Mesothelial cell of epicardium (in vitro differentiated cells): ENCODE measurements at places on chromosomes 4 and X. TPM values are rescaled to one million over a fixed set of nuclear protein-coding genes. Genes with fewer than 3 reads are reported as not detected.

SOD3 gene
- 5.7 to 6.5 TPM (median 5.8 TPM) in 3 replicates for total RNA-seq

MXRA5 gene
- 131 to 139 TPM (median 134 TPM) in 3 replicates for total RNA-seq

SHROOM4 gene
- 15.1 to 15.4 TPM (median 15.4 TPM) in 3 replicates for total RNA-seq

GRCh38 chr4:48667148-48667547, 112.9 kb downstream of the FRYL start:
- H3K27ac ChIP-seq, result no peak overlapping the region
- no peak for DNase-seq
- peaks cover 16% of the 10 kb centered on the region for H3K36me3 ChIP-seq
- H3K27me3 ChIP-seq, result no peaks in the 10 kb centered on the region
- H3K4me1 ChIP-seq, result no peaks in the 10 kb centered on the region

- H3K36me3 ChIP-seq, result peaks cover 2% of the 10 kb centered on the region
- no peaks in the 10 kb centered on the region for H3K27me3 ChIP-seq
- H3K4me3 ChIP-seq, result no peak overlapping the region
- H3K27ac ChIP-seq, result no peak overlapping the region
- DNase-seq, result no peak
- H3K4me1 ChIP-seq, result peaks cover 31% of the 10 kb centered on the region
Measured at GRCh38 chrX:151873096-151873495, 39.6 kb upstream of the MAGEA4 start.
